ENCODE measurements at places on chromosomes 7 and 10. TPM values are rescaled to one million over a fixed set of nuclear protein-coding genes. Genes with fewer than 3 reads are reported as not detected.

DNA sequence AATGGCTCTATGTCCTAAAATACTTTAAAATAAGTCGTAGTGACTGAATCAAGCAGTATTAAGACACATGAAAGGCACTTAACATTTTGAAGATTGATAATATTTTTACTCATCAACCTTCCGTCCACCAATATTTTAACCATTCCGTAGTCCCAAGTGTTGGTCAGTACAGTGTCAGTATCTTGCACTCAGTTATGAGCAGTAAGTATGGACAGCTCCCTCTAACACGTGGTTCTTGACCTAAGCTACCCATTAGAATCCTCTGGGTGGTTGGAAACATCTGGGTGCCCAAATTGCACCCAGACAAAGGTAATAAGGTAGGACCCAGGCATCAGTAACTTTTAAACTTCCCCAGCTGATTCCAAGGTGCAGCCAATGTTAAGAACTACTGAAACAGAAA is 260.2 kb downstream of the HDAC9 start:
- no peak for DNase-seq

- no peak for DNase-seq
Measured at GRCh38 chr10:35778306-35778705, 136.2 kb upstream of the FZD8 start.

- DNase-seq = no peak
Measured at GRCh38 chr7:95102662-95103061, 195.3 kb downstream of the PPP1R9A start.

DNA sequence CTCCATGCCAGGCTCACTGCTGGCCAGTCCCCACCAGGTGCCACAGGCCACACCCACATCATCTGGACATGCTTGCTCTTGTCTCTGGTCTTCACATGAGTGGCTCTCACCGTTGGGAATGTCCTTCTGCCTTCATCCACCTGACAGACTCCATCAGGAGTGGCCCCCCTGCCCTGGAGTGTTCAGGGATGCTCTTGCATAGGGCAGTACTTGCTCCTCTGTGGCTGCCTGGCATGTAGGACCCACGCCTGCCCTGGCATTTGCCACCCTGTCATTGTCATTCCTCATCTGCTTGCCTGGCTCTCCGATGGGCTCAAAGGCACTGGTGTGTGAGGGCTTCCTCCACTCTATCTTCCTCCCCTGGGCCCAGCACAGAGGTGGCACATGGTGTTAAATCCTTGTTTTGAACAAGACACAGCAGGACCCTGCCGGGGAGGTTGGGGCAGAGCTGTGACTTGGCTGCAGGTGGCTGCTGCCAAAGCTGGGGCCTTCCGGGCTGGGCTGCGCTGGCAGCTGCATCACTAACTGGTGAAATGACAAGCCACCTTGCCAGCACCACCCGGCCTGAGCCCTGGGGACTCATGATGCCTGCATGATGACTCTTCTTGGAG is 1.8 kb downstream of the SH2D4B start:
- no peak for DNase-seq

- no peak for DNase-seq
Measured at GRCh38 chr10:34769899-34770298, 45.2 kb downstream of the PARD3 start.

DNA sequence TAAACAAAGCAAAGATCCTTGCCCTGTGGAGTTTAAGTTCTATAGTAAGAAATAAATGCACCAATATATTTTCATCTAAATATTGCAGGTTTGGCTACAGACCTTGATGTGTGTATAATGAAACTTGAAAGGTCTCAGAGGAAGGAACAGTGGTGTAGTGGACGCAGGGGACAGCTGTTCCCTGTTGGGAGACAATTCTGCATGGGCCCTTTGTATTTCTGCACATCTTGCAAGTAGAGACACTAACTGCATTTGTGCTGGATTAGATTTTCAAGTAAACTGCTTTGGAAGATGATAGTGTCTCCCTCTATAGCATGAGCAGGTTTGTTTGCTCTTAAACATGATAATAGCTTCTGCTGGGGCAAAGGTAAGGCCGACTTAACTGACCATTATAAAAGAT is 57.5 kb upstream of the FAM133B start:
- no peak for DNase-seq

GRCh38 chr7:70829221-70830059 is 302.5 kb upstream of the GALNT17 start:
- peak; percentile 56 for DNase-seq

GRCh38 chr7:66699998-66700397 is 40.5 kb upstream of the RABGEF1 start:
- DNase-seq = peak; percentile 56

GRCh38 chr7:134630893-134631292 is 15.8 kb upstream of the BPGM start:
- DNase-seq = no peak

GRCh38 chr7:98681951-98682350 is 64.9 kb downstream of the NPTX2 start:
- peak; percentile 21 for DNase-seq

DNA sequence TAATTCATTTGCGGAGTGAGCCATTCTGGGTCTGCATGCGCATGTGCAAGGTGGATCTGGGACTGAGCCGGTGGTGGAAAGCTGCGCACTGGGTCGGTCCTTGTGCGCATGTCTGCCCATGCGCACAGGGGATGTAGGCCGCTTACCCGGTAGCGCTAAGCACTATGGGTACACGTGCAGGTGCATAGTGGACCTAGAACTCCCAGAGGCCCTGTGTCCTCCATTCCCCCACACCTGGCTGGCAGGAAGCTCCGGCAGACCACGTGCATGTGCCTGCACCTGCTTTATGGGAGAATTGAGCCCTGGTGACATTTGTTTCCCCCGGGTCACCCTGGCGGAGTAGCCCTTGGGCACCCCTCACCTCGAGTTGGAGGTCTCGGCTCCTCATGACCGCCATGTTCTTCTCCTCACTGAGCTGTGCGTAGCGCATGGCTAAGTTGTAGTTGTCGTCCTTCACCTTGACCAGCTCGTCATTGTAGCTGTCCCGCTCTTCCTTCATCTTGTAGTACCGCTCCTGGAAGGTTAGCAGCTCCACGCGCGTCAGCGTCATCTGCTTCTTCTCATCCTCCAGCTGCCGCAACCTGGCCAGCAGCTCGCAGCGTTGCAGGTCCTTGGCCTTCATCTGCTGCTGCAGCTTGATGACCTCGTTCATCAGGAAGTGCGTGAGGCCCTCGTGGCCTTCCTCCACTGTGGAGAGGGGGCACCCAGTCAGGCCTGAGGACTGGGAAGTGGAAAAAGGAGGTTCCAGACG is 99.6 kb downstream of the CARD11 start:
- no peak for DNase-seq

GRCh38 chr10:58892031-58892531 is 284.4 kb upstream of the PHYHIPL start:
- no peak for DNase-seq

- DNase-seq = peak; percentile 12
Measured at GRCh38 chr7:19617901-19618300, 90.9 kb downstream of the POLR1F start.

- DNase-seq = no peak
Measured at GRCh38 chr10:89351412-89351779, 23.6 kb downstream of the IFIT3 start.

GRCh38 chr10:43083764-43084163 is 6.9 kb downstream of the RET start:
- DNase-seq = no peak

DNA sequence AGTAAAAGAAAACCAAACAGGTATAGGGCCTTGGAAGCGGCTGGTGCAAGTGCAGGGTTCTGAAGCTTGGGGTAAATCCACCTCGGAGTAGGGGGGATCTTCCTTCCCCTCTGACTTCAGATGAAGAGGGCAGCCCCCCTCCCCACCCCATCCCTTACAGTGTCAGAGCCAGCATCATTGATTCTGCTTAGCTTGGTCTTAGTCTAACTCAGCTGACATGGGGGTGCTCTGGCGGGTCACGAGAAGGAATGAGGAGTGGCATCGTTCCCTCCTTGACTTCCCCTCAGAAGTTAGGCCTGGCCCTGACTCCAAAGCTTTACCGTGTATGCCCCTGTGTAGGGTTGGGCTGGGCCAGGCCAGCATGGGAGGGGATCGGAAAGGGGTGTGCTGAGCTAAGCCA is 44.2 kb upstream of the SAMD8 start:
- no peak for DNase-seq

DNA sequence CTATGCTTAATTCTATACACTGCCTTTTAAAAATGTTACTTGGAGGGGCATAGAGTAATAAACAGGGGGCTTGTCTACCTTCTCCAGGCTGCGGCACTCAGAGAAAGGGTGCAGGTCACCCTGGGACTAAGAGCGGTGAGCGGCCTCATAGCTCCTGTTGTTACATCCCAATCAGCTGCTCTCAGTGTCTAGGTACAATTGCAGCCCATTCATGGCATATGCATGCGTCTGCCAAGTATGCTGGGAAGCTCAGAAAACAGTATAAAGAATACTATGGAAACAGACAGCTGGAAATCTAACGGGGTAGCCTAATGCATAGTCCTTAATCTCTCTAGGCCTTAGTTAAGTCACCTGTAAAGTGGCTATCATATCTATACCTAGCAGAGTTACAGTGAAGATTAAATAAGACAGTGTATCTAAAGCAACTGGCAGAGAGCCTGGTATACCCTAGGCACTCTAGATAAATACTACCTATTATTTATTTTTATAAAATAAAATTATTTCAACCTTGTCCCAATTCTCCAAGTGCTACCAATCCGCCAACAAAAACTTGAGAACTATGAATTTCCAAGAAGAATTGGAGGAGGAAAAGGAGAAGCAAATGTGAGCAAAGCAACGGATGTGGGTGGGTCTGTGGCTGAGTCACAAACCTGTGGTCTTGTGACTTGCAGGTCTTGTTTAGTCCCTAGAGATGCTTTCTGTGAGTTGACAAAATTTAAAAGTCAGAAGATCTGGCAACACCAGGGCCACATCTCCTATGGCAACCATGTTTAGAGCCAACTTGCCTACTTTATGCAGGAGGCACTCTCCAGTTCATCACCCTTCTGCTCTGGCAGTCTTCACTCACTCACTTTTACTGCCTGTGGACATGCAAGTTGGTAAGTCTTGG is 183.0 kb downstream of the RAPGEF5 start:
- DNase-seq = no peak

DNA sequence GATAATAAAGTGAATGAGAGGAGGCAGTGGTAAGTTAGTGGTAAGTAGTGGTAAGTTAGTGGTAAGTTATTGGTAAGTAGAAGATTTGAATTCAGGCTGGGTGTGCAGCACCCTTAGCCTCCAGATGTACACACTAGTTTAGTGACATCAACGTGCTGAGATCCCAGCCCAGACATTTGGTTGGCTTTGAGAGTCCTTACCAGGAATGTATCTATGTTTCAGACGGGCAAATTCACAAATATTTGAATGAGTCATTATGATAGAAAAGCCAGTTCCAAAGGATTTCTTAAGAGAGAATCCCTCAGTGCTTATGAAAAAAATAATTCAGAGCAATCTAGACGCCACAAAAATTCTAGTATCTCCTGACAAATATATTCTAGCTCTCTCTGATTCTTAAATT is 70.0 kb downstream of the ARL4A start:
- no peak for DNase-seq

DNA sequence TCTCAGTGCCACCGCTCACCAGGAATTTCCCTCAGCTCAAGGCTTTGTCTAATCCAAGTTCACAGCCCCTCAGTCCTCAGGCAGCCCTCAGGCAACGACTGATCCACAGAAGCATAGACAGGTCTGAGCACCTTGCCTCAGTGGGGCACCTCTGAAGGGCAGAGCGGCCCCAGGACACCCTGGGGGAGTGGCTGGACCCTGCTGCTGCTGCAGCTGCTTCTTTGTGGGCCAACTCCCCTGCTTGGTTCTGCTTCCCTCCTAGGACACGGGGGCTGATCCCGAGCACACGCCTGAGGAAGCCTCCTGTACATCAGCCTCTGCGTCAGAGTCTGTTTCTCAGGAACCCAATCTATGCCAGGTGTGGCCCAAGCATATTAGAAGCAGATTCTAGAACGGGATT is 16.2 kb downstream of the CUZD1 start:
- DNase-seq = no peak

DNA sequence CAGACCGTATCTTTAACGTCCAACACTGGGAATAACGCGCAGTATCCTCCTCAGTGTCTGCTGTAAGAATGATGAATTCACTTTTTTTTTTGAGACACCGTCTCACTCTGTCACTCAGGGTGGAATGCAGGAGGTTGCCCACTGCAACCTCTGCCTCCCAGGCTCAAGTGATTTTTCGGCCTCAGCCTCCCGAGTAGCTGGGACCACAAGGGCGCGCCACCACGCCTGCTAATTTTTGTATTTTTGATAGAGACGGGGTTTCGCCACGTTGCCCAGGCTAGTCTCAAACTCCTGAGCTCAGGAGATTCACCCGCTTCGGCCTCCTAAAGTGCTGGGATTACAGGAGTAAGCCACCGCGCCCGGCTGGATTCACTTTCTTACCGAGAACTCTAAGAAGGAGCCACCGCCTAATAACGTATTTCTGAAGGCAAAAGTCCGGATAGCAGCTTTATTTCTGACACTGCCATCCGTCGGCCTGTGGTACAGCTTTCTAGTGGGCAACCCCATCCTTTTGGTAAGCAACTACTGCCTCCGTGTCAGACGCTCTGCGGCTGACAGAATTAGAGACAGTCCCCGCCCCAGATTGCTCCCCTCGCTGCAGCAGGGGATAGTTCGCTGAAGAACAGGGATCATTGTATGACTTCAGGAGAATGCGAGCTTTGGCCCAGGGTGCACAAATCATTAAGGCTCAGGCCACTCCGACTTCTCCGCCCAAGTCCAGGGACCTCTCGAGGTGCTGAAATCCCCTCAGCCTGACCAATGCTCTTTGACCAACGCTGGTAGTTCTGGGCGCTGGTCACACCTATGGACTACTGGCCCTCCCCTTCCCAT is 662 bp downstream of the POLR3A start:
- no peak for DNase-seq

DNA sequence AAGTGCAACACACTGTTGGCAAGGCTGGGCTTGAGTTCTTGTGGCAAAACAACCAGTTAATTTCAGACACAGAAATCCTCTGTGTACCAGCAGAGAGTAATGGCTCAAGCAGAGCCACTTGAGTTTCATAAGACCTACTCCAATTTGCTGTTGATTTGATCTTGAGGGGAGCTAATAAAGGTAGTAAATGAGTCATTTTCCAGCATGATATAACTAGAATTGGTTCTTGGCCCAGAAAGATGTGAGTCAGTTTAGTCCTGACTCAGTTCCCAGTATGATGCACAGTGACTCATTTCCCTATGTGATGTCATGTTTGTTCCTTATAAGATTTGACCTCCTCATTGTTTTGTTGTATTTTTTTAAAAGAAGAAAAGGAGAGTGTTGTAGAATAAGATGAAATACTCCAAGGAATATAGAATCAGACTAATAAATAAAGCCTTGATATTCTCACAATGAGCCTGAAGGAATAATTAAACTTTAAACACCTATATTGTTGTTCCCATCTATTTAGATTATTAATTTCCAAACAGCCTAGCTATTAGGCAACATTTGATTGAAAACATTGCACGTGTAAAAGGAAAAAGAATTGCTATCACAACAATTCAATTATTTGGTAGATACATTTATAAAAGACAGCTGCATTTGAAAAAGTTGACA is 186.2 kb downstream of the REEP3 start:
- DNase-seq = no peak

HECW1 gene
- 3.6 TPM for polyA plus RNA-seq

PHYHIPL gene
- 0.81 TPM for polyA plus RNA-seq

CYP2C19 gene
- polyA plus RNA-seq = not detected

LRRC4 gene
- polyA plus RNA-seq = 12.9 TPM

NEUROD6 gene
- not detected for polyA plus RNA-seq

ARHGEF5 gene
- 10.6 TPM for polyA plus RNA-seq

C10orf62 gene
- polyA plus RNA-seq = not detected

RAB19 gene
- polyA plus RNA-seq = 1.1 TPM

IGF2BP3 gene
- 69.8 TPM for polyA plus RNA-seq

GNGT1 gene
- 0.08 TPM for polyA plus RNA-seq

SPDYE16 gene
- polyA plus RNA-seq = 2.6 TPM

CYP26C1 gene
- polyA plus RNA-seq = 0.06 TPM

TMEM176A gene
- polyA plus RNA-seq = 4.2 TPM

TAS2R41 gene
- polyA plus RNA-seq = not detected

Data from right lung (tissue), 10 donors.